ENCODE measurements at places on chromosomes 7 and 10.

- DNase-seq, result no peak
Measured at GRCh38 chr7:45191396-45191795, 33.8 kb downstream of the RAMP3 start.

DNA sequence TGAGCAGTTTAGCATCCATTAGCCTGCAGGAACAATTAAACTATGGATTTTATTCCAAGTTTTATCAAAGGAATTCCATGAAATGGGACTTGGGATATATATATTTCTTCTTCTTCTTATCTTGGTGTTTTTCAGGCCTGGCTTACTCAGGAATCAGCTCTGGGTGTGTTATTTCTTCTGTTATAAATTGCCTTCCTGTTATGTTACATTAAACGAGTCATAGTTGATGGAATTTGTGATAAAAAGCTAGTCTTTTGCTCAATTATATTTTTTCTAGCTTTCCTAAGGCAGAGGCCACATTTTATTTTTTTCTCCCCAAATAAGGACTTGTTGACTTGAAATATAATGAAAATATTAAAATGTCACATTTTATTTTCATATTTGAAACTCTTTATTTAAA lies 141.3 kb downstream of the EPC1 start:
- DNase-seq, result peak; percentile 66

- no peak for DNase-seq
Measured at GRCh38 chr7:24192053-24192452, 91.9 kb upstream of the NPY start.

- DNase-seq, result no peak
Measured at GRCh38 chr10:106360870-106361269, 803.6 kb downstream of the SORCS1 start.

GRCh38 chr7:128271942-128272481 lies 30.9 kb downstream of the LEP start:
- no peak for DNase-seq

DNA sequence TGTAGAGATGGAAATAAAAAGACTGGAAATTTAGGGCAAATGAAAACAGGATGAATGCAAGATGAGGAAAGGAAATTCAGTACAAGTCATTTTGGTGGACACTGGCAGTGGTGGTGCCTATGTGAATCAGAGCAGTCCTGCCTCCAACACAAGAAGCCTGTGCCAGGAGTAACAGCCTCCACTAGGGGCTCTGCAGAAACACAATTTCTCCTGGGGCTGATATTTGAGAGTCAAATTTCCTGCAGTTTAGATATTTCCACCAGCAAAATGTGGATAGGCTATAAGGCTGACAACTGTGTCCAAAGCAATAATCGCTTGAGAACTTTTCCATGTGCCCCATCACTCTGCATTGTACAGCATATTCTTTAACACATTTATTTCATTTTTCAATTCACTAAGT lies 4.7 kb upstream of the PLXDC2 start:
- DNase-seq, result no peak
